ENCODE measurements at places on chromosomes 1 and 21. TPM values are rescaled to one million over a fixed set of nuclear protein-coding genes. Genes with fewer than 3 reads are reported as not detected.

NPR1 gene
- 8.5 TPM for total RNA-seq

GOLT1A gene
- total RNA-seq, result 7.0 TPM

TCP10L gene
- 0.12 TPM for total RNA-seq

PTCH2 gene
- 0.63 TPM for total RNA-seq

CYB561D1 gene
- total RNA-seq, result 2.7 TPM

KIF21B gene
- 26.6 TPM for total RNA-seq

SLC45A1 gene
- 2.3 TPM for total RNA-seq

LRRC53 gene
- not detected for total RNA-seq

CCDC28B gene
- total RNA-seq, result 8.6 TPM

B3GALT2 gene
- total RNA-seq, result not detected

DDI2 gene
- 34.8 TPM for total RNA-seq

DHRS3 gene
- 21.2 TPM for total RNA-seq

KLHL20 gene
- 7.9 TPM for total RNA-seq

LCE6A gene
- not detected for total RNA-seq

ITGB2 gene
- 0.63 TPM for total RNA-seq

VAV3 gene
- 11.3 TPM for total RNA-seq

SHC1 gene
- total RNA-seq, result 196 TPM

ZNF695 gene
- 20.6 TPM for total RNA-seq

ALDH4A1 gene
- 33.8 TPM for total RNA-seq

CCDC18 gene
- total RNA-seq, result 16.3 TPM

TRAPPC3 gene
- 55.8 TPM for total RNA-seq

NBPF4 gene
- not detected for total RNA-seq

PAQR7 gene
- 5.2 TPM for total RNA-seq

MLLT11 gene
- 11.3 TPM for total RNA-seq

PGLYRP4 gene
- not detected for total RNA-seq

LYPLAL1 gene
- total RNA-seq, result 20.5 TPM

C1QC gene
- not detected for total RNA-seq

FAM78B gene
- 5.8 TPM for total RNA-seq

ATP5PB gene
- 300 TPM for total RNA-seq

PLA2G5 gene
- total RNA-seq, result 0.16 TPM

ERI3 gene
- total RNA-seq, result 92.5 TPM

FAM229A gene
- total RNA-seq, result 0.27 TPM

ZBTB8A gene
- total RNA-seq, result 6.1 TPM

CRYAA gene
- not detected for total RNA-seq

NR0B2 gene
- not detected for total RNA-seq

ZMYM1 gene
- total RNA-seq, result 51.0 TPM

GJC2 gene
- 0.58 TPM for total RNA-seq

FCGR3A gene
- not detected for total RNA-seq

ANKRD35 gene
- total RNA-seq, result 3.6 TPM

CFHR4 gene
- total RNA-seq, result not detected

DMRTA2 gene
- total RNA-seq, result 0.07 TPM

BARHL2 gene
- total RNA-seq, result not detected

ALG14 gene
- total RNA-seq, result 0.70 TPM

ADGRB2 gene
- 27.8 TPM for total RNA-seq
